ENCODE measurements at places on chromosomes 13 and 19. TPM values are rescaled to one million over a fixed set of nuclear protein-coding genes. Genes with fewer than 3 reads are reported as not detected.

DNA sequence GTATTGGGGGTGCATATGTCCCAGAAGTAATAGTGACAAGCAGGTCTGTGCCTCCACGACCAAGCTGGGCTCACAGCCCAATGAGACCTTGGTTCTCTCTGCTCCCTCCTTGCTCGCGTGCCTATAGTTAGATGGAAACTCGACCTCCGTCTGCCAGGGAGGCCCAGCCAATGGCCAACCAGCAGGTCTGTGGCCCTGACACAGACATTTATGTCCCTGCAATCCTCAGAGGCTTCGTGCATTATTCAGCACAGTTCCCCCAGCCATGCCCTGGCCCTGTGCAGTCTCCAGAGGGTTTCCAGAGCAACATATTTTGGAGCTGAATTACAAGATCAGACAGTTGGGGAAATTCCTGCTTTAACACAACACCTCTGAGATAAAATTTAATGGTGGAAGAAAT lies 105.1 kb downstream of the UQCRFS1 start:
- no peak for DNase-seq

DNA sequence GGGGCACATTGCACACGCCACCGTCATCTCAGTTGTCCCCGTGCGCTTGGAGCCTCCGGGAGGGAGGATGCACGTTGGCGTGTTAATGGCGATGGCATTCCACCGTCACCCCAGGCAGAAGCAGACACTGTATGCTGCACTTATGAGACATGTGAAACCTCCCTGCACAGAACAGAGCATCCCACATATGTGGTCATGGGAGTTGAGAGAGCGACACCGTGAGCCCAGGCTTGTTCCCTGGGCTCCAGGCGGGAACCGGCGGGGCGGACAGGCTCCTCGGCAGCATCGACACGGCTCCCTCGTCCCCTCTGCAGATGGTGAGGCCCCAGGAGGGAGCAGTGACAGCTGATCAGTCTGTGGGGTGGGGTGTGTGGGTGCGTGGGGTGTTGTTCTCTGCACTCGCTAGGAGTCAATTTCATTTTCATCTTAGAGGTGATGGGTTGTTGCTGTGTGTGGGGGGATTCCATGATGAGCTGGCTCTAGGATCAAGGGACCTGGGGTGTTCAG lies 40.4 kb downstream of the CRTC1 start:
- no peak for DNase-seq

The POU2F2 gene
- 2.9 TPM for total RNA-seq

The C1QTNF9 gene
- 1.4 TPM for total RNA-seq

DNA sequence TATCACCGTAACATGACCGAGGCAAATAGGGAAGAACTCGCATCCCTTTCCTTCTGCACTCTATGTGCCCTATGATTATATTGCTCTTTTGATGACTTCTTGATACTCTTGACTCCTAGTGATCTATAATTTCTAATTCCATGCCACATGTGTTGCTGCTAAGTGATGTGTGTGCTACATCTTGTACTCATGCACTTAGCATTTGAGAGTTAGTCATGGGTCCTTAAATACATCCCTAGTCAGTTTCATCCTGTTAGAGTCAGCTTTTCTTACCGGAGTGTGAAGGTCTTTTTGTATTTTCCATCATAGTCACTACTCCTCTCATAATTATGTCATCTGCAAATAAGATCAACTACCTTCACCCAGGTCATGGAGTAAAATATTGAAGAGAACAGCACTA lies 30.2 kb downstream of the RXFP2 start:
- no peak for DNase-seq
